NCI-H1436 treated with DMSO at 0.1 percent for 48 hours (cell line): ENCODE measurements at places on chromosomes 1 and 21.

GRCh38 chr1:167373398-167373797, 144.9 kb downstream of the CD247 start:
- no peak for DNase-seq

DNA sequence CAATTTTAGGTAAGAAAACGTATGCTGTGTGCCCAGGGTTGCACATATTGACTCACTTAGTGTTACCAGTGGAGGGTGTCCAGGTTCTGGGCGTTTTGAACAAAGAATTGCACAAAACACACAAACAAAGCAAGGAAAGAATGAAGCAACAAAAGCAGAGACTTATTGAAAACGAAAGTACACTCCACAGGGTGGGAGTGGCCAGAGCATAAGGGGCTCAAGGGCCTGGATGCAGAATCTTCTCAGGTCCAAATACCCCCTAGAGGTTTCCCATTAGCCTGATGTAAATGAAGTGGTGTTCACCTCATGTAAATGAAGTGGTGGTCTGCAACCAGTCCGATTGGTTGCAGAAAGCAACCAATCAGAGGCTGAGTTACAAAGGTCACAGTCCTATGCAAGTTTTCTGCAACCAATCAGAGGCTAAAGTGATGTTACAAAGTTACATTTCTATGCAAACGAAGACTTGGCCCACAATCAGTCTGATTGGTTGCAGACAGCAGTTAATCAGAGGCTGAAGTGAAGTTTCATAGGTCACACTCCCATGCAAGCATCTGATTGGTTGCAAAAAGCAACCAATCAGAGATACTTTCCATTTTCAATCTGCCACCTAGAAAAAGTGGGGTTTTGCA, 228.3 kb downstream of the ST6GALNAC3 start:
- peak; percentile 94 for DNase-seq

GRCh38 chr1:196970182-196970581, 7.2 kb upstream of the CFHR5 start:
- no peak for DNase-seq

GRCh38 chr1:237482777-237483176, 407.9 kb downstream of the ZP4 start:
- DNase-seq, result no peak

GRCh38 chr1:56644919-56645676, at the start of gene PRKAA2:
TSS of gene PRKAA2 (plus strand) at chr1:56645314. CDS start at chr1:56645388, 74 bp downstream.
- no peak for DNase-seq

- DNase-seq, result no peak
Measured at GRCh38 chr1:151834239-151834638, 2.6 kb upstream of the RORC start.

DNA sequence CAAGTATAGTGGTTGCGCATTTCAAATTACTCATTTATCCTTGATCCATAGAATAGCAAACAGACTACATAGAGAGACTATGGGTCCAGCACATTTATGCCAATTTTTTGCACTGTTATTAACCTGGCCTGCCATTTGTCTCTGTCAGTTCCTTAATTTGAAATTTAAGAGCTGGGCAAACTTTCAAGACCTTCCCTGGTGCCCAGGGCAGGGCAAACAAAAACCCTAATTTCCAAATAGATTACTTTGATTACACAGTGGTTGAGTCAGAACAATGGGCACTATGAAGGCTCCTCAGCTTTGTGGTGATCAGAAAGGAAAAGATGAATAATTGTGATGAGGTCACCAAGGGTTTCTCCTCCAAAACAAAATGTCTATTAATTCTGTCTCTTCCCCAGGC, 80.6 kb downstream of the TNFSF18 start:
- DNase-seq, result no peak

DNA sequence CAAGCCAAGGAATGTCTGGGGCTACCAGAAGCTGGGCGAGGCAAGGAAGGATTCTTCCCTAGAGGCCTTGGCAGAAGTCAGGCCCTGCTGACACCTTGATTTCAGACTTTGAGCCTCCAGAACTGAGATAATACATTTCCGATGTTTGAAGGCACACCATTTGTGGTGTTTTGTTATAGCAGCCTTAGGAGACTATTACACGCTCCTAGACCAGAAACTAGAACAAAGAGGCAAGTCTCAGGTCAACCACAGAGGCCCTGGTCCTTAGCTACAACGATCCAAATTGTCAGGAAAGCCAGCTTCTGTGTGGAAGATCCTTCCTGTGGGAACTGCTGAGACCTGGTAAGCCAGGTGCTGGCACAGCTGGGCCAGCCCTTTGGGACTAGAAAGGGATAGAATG, 19.7 kb upstream of the AHCTF1 start:
- DNase-seq, result no peak

DNA sequence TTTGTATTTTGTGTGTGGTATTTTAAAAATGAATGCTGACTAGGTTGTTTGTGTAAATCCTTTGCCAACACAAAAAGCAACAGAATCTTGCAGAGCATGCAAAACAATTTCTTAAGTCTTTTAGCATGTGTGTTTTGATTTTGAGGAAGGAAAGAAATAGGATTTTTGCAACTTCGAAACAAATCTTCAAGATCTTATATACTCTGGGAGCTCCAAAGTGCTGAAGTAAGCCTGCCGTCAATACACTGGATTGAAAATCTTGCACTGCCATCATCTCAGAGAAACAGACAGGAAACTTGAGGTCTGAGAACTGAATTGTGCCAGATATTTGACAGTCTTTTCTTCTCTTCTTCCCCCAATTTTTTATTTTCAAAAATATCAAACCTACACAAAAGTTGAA, 29.3 kb upstream of the DISP1 start:
- no peak for DNase-seq

DNA sequence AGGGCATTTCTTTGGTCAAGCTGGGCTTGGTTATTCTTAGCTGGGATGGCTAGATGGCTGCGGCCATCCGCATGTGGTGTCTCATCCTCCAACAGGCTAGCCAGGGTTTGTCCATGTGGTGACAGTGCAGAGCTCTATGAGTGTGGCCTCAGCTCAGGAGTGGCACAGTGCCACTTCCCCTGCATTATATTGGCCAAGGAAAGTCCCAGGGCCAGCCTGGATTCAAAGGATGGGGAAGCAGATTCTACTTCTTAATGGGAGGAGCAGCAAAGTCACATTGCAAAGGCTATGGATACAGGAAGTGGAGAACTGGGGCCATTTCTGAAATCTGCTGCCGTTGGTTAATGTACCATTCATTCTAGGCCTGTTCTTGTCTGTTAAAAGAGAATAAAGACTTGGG, 34.4 kb downstream of the STUM start:
- no peak for DNase-seq

GRCh38 chr1:47637111-47637685, 199.4 kb downstream of the FOXD2 start:
- no peak for DNase-seq

GRCh38 chr1:109792056-109792831, 28.5 kb upstream of the EPS8L3 start:
- no peak for DNase-seq

GRCh38 chr1:87644579-87645190, 316.0 kb downstream of the LMO4 start:
- no peak for DNase-seq

DNA sequence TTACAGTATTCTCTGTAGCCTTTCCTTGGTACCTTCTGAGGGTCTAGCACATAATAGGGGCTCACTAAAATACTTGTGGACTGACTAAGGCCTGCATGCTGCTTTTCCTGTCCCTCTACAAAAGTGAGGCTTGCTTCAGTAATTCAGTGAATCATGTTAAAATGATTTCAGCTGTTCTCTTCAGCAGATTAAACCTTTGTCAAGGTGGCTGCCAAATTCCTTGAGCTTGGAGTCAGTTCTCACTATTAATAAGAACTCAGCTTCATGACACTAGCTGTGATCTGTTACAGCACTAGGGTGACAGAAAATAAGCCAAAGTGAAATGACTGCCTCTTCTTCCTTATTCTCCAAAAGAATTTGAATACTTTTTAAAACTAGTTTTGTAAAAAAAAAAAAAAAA, 128.8 kb downstream of the KCNN3 start:
- no peak for DNase-seq

DNA sequence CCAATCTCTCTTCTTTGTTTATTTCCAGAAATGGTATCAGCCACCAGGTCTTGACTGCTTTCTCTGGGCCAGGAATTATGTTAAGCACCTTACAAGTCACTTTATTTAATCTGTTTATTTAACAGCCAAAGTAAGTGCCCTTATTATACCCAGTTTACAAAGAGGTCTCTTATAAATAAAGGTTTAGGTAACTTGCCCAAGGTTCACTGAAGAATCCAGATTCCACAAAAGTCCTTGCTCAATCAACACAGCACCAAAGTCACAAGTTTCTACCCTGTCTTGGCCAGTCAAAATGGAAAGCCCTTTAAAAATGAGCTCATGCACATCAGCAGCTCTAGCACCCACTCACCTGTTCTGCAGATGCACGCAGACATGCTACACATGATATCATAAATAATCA, 28.0 kb upstream of the ATP1A1 start:
- no peak for DNase-seq

- DNase-seq, result no peak
Measured at GRCh38 chr21:42827588-42827987, 51.8 kb downstream of the WDR4 start.

DNA sequence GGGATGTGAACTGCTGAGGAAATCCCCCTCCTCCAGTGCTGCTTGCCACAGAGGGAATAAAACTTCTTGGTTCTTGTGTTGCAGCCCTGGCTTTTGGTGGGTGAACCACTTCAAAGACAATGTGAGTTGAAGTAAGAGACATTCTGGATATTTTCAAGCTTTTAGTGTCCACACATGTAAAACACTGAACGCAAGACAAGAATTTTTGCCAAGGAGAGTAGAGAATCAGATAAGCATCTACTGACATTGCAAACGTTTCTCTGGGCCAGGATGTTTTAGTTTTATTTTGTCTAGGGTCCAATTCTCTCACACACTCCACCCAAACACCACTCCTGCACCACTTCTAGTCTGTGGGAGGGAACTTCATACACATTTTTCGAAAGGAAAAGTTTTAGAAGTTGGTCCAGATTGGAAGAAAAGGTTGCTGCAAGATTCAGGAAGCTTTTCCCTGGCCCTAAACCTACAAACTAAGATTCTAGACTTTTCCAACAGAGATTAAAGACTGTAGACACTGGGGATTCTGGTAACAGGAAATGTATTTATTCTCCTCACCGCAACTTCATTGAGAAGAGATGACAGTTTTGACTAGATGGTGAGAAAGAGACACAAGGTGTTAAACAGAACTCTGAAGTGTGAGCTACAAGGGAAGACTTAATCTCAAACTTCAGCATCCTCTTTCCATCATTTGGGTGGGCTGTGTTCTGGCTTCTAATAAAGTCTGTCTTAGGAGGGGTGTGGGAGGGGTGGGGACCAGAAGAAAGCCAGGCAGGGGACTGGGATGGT, 16.1 kb downstream of the FASLG start:
- no peak for DNase-seq

GRCh38 chr1:201648907-201649721, 110.2 kb downstream of the NAV1 start:
- no peak for DNase-seq

- no peak for DNase-seq
Measured at GRCh38 chr1:163970151-163970550, 588.8 kb upstream of the PBX1 start.

DNA sequence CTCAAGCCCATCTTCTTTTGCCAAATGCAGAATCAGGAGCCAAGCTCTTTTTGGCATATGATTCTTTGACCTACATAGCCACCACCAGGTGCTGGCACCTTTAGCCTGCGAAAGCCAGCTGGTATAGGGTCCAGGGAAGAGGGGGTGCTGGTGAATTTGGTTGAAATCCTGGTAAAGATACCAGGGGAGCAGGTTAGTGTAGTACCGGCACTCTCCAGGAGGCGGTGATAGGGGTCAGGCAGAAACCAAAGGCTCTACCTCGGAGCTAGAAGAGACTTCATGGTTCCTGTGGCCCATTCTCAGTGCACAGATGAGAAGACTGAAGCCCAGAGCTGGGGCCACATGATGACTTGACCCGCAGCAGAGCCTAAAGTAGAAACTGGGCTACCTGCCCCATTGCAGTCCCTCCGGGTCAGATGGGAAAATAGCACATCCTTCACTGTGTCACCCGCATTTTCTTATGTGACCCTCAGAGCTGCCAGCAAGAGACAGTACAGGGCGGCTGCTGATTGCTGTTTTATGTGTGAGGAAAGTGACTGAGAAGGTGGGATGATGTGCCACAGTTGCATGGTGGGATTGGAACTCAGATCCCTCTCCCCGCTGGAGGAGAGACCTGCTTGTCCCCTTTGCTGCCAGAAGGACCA, 36.0 kb upstream of the IL19 start:
- DNase-seq, result no peak

DNA sequence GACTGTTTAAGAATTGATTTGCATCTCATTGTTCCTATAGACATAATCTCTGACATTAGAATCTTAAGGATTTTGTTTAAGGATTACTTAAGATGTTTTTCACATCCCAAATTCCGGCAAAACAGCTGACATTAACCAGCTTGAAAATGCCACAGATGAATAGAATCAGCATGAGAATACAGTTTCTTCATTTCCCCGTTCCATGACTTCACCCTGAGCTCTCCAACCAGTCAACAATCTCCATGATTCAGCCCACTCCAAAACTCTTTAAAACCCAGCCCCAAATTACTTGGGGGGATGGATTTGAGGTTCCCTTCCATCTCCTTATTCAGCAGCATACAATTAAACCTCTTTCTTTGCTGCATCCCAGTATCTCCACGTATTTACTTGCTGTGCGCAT, 201.0 kb downstream of the LYPLAL1 start:
- no peak for DNase-seq

DNA sequence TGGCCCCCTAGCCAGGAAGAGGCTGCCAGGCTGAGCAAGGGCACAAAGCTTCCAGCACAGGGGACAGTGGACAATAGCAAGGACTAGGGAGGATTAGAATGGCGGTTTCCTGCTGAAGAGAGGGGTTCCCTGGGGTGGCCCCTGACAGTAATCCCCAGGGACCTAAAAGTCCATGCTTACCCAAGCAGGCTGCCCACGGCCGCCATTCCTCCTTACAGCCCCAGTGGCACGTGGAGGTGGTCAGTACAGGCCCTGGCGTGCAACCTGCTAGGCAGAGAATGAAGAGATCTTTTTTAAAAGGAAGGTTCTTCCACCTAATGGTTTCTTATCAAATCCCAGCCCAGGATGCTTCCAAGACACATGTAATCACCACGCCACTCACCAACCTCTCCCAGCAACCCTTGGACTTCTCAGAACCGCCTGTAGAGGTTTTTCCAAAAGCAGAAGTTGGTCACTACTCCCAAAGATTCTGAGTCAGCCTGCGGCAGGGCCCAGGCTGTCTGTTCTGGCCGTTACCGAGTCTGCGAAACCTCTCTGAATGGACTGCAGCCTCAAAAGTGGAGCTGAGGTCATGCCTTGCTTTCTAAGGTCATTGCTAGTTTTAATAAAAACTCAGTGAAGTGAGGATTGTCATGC, 926 bp downstream of the MRPL55 start:
- DNase-seq, result no peak
